ENCODE measurements at places on chromosomes 5 and 9.

- peak; percentile 70 for DNase-seq
Measured at GRCh38 chr9:127451858-127452656, 747 bp downstream of the LRSAM1 start.

DNA sequence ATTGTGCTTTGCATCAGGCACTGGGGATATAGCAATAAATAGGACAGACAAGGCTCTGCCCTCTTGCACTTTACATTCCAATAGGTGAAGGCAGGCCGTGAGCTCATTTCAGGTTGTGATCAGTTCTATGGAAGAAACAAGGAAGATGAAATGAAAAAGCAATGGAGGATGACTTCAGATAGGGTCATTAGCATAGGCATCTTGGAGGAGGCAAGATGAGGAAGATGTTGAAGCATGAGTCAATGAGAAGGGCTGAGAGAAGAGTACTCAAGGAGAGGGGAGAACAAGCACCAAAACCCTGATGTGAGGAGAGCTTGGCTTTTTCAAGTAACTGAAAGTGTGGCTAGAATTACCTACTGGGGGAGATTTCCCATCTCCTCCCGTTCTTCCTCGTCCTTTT, 5.0 kb upstream of the SPARC start:
- peak; percentile 31 for DNase-seq

- DNase-seq, result no peak
Measured at GRCh38 chr5:141646026-141646425, 5.2 kb downstream of the FCHSD1 start.

DNA sequence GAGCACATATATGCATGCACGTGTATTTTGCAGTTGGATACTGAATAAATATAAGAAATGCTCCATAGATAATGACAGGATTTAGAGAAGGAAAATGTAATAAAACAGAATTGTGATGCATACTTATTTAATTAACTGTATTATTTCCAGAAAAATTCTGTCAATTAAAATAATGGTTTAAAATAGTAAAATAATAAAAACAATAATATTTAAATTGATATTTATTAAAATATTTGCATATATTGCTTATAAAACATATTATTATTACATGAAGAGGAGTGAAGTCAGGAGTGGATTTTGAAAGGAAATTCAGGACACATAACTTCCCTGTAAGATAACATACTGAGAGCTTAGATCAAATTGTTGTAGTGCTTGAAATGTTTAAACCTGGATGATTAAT, 21.4 kb upstream of the EDIL3 start:
- no peak for DNase-seq

DNA sequence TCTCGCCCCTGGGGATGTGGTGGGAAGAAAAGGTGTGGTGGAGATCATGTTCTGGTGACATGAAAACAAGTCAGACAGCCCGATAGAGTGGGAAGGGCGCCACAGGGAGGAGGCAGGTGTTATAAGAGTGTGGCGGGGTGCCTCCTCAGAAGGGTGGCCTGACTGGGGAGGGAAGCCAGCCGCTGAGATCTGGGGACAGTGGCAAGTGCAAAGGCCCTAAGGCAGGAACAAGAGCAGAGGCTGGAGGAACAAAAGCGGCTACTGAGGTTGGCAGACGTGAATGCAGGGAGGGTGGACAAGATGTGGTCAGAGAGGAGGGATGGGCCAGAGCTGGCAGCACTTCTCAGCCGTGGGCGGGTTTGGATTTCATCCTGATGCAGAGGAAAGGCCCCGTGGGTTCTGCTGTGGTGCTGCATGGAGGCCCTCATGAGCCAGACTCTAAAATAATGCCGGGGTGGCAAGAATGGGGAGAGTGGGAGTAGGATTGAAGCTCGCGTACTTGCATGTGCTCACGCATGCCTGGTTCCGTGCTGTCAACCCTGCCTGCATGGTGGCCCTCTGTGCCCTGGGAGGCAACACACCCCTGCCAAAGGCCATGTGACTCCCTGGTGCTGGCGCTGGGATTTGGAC, 89.2 kb downstream of the MVB12B start:
- DNase-seq, result no peak

DNA sequence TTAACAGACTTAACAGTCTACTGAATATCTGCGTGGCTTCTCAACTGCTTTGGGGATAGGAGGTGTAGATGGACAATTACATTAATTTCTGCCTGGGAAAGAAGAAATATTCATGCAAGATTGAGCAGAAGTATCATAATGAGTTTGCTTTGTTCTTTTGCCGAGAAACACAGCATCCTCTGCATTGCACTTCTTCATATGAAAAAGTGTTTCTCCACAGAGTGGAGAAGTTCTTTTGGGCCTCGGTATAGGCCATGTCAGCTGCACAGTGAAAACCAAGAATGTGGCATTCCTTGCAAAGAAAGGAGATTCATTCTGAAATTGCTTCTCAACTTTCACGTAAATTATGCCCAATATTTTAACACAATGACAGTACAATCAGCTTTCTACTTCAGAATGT, 17.6 kb upstream of the SNX2 start:
- no peak for DNase-seq

DNA sequence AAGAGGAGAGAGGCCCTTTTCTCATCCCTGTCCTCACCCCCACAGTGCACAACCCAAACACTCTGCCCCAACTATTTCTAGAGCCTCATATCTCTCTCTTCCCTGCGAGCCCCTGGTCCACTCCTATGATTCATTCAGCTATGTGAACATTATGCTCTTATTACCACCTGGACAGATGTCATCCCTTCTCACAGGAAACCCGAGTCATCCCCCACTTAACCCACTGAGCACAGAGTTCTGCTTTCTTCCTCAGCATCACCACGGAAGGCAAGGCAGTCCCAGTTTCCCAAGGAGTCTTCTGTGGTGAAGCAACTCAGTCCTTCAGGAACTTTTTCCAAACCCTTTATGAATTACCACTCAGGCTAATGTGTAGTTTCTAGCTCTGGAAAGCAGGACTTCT, 1.3 kb downstream of the DNAI1 start:
- DNase-seq, result no peak

DNA sequence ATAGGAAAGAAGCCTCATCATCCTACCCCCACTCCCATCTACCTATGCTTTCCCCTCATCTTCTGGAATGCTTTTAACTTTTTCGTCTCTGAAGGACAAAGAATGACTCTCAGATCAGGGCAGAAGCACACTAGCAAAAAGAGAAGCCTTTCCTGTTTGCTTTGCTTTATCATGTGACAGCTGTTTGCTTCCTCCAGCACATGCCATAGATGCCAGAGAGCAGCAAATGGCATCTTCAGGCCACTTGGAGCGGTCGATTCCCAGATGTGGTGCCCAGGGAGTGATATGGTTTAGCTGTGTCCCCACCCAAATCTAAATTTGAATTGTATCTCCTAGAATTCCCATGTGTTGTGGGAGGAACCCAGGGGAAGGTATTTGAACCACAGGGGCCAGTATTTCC, 294.8 kb downstream of the GADD45G start:
- peak; percentile 36 for DNase-seq

GRCh38 chr5:177350776-177351391, 584 bp downstream of the LMAN2 start:
- DNase-seq, result no peak

DNA sequence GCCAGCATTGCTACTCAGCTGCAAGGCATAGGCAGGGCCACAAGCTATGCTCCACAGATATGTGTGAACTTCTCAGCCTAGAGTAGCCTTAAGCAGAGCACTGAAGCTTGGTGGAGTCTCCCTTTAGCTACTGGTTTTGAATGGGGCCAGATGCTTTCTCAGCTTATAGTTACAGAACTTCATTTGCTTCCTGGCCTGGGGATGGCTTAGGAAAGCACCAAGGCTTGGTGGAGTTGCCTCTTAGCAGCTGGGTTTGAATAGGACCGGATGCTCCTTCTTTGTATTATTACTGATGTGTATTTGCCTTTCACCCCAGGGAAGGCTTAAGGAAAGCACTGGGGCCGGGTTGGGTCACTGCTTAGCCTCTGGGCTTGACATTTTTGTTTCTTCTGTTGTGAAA, 497.8 kb upstream of the SEMA6A start:
- DNase-seq, result no peak

GRCh38 chr5:57450991-57451876, 31.4 kb downstream of the ACTBL2 start:
- no peak for DNase-seq

DNA sequence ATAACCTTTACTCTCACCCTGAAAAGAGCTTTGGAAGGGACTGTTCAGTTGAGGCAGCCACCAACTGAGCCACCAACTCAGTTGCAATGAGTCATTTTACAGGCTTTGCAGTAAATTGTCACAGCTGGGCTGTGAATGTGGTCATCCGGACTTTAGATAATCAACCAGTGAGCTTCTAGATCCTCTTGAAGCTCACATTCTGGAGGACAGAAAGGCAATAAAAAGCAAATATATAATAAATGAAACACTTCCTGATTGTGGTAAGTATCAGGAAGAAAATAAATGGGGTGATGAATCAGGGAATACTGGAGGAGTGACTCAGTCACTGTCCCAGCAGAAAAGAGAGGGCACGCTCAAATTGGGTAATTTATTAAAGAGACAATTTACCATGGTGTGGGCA, 13.2 kb upstream of the C5orf58 start:
- peak; percentile 61 for DNase-seq

DNA sequence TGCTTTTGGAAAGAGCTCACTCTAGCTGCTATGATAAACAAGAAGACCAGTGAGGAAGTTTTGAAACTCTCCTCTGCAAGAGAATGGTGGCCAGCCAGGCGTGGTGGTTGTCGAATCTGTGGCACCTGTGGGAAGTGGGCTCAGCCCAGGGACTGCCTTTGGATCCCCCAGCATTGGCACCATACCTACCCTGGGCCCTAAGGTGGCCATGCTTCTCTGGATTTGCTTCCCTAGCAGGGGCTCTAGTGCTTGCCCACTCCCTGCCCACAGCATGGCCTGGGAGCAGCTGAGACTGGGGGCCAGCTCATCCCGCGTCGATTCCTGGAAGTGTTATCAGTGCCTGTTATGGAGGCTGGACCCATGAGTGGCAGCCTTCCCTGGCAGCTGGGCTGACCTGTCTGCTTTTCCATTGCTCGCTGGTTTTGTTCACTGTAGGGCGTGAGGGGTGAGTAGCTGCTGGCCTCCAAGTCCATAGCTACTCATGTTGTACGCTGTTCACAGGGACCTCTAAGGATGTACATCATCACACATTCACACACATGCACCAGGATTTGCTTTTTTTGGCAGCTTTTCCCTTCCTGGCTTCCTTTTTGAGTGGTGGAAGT, 2.3 kb downstream of the SLC22A4 start:
- peak; percentile 10 for DNase-seq

DNA sequence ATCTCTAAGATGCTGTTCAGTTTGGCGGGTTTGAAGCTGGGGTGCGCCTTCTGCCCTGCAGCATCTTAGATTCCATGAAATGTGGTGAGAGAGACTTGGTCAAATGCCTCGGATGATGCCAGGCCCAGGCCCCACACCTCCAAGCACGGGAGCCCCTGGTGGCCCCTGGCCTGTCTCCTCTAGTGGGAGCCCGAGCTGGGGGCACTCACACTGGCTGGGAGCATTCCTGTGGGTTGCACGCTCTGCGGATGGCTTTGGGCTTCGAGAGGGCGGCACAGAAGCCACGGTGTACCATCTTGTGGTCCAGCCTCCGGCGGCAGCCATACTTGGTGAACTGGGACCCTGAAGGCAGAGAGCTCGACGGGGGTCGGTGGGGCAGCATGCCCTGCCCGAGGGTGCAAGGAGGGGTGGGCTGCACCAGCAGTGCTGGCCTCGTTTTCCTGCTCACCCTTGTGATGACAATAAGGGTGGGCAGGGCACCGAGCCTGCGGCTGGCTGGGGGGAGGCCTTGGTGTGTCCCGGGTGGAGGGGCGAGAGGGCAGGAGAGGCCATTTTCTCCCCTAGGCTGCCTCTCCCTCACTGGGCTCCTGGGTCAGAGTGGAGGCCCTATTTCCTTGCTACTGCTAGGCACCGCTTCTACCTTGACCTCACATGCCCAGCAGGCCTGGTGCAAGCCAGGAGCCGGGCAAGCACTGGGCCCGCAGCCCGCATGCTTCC, 65.8 kb downstream of the ZNF354C start:
- no peak for DNase-seq

GRCh38 chr9:123960366-123960765, 30.4 kb upstream of the DENND1A start:
- no peak for DNase-seq

DNA sequence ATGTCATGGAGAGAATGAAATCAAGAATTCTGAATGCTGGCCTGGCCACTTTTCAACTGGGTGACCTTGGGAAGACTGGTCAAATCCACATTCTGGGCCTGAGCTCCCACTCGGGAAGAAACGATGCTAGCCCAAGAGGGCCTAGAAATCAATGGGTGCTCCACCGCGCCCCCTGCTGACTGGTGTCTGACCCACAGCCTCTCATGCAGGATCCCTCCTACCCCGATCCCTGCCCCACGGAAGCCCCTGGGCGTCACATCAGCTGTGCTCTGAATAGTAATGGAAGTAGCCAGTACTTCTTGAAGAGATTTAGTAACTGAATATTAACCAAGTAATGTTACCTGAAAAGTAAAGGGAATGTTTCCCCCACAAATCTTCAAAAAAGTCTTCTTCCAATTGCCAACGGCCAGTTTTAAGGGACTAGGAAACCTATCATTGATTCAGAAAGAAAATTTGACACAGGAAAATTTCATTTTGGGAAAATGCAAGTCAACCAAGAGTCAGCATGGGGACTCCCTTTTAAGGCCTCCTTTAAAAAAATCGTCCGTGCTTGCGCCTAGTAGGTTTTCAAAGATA, 43.9 kb downstream of the CRB2 start:
- peak; percentile 14 for DNase-seq

DNA sequence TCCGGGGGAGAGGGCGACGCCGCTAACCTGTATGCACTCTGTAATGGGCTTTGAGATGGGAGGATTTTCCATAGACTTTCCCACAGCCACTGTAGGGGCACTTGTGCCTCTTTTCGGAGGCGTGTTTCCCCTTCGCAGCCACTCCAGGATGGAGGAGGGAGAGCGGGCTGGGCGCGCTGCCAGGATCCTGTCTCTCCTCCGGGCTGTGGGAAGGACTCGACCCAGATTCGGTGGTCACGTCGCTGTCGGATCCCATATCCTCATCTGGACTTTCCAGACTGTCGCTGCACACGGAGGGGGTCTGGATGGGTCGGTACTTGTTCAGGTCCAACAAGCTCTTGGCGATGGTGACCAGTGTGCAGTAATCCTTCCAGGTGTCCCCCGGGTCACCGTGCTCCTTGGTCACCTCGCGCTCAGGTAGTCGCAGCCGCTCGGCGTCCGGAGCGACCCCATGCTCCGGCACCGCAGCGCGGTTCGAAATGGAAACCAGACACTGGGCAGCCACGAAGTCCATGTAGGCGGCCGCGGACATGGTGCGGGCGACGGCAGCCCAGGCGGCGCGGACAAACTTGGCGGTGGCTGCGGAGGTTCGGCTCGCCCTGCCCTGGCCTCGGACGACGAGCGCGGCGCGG, 1.5 kb downstream of the KLF9 start:
- DNase-seq, result peak; percentile 69

- no peak for DNase-seq
Measured at GRCh38 chr5:154093142-154093532, 54.4 kb downstream of the MFAP3 start.

Measured in suppressor macrophage (primary cell).